ENCODE measurements at places on chromosomes 2 and 18.

DNA sequence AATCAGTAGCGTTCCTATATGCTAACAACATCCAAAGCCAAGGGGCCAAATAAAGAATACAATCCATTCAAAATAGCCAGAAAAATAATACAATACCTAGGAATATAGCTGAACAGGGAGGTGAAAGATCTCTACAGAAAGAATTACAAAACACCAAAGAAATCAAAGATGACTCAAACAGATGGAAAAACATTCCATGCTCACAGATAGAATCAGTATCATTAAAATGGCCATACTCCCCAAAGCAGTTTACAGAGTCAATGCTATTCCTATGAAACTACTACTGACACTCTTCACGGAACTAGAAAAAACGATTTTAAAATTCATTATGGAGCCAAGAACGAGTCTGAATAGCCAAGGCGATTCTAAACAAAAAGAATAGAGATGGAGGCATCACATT is 57.4 kb downstream of the CCBE1 start:
- no peak for DNase-seq

DNA sequence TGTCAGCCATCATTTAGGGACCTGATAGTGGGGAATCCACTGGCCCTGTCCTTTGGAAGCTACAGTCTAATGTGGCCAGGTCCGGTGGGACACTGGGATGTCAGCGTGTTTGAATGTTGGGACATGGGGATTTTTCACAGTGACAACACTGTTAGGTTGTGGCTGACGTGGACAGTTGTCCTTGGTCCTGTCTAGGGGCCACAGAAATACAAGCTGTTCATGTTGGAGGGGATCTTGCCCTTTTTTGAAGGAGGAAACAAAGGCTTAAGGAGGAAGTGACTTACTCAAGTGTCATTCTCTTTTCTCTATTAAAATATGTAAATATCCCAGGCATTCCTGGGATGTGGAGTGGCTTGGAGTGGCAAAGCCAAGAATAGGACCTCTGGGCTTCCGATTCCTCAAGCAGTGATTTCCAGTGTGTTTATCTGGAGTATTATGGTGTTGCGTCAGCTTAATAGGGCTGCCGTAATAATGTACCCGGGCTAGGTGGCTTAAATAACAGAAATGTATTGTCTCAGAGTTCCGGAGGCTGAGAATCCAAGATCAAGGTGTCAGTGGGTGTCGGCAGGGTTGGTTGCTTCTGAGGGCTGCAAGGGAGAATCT is 8.5 kb downstream of the ACOXL start:
- no peak for DNase-seq

- peak; percentile 63 for DNase-seq
These were observed 48.1 kb upstream of the HPCAL1 start for GRCh38 chr2:10254373-10255188.

GRCh38 chr2:169704160-169704708 is 10.0 kb downstream of the PHOSPHO2 start:
- DNase-seq = no peak

- no peak for DNase-seq
These were observed 1393.7 kb downstream of the DSC3 start for GRCh38 chr18:29648891-29649290.

DNA sequence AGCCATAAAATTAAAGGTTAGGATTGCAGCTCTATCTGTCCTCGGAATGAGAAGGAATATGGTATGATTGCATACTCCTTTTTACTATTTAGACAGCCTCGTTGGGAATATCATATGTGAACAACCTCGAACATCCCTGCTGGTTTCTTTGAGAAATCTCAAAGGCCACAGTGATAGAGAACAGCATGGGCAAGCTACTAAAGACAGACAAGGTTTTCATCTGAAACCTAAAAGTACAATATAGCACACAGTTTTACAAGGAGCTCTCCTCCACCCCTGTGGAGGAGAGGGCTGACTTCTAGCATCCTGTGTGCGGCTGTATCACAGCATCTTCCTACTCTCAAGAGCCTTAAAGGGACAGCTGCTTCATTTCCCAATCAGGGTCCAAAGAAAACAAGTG is 104.3 kb downstream of the VWC2L start:
- no peak for DNase-seq

DNA sequence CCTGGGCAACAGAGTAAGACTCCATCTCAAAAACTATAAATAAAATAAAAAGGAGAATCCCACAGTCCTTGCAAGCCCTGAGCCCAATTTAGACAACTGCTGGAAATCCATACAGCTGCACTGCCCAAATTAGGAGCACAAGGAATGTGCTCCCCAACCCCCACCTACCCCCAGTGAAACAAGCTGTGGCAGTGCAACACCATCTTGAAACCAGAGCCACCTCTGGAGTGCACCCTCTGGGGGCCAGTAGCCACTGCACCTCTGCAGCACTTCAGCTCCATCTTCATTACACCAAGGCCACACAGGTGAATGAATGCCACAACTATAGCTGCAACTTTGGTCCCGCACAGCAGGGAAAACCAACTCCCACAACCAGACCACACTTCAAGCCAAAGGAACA is 37.3 kb downstream of the USP34 start:
- DNase-seq = no peak

DNA sequence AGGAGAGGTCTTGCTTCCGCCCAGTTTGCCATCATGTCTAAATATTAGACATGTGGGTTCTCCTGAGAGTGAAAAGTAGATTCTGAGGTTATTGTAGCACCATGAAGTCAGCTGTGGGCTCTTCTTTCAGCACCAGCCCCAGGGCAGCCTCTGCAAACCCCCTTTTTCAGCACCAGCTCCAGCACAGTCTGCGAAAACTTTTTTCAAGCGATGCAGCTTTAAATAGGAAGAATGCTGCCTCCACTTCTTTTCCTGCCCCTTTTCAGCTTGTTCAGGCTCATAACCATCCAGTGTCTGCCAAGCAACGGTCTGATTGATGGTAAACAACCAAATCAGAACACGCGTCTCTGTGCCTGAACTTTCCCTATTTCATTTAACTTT is at the start of gene COL5A2:
TSS of gene COL5A2 (minus strand) at position 192 of the 381 bp plus-strand sequence. CDS start at position 35, 157 bp downstream.
- DNase-seq = no peak

GRCh38 chr2:10312437-10312957 is 9.8 kb downstream of the HPCAL1 start:
- no peak for DNase-seq

- no peak for DNase-seq
These were observed 140.6 kb downstream of the C1D start for GRCh38 chr2:67922080-67922785.

GRCh38 chr2:23760736-23761135 is 166.2 kb downstream of the ATAD2B start:
- DNase-seq = no peak

DNA sequence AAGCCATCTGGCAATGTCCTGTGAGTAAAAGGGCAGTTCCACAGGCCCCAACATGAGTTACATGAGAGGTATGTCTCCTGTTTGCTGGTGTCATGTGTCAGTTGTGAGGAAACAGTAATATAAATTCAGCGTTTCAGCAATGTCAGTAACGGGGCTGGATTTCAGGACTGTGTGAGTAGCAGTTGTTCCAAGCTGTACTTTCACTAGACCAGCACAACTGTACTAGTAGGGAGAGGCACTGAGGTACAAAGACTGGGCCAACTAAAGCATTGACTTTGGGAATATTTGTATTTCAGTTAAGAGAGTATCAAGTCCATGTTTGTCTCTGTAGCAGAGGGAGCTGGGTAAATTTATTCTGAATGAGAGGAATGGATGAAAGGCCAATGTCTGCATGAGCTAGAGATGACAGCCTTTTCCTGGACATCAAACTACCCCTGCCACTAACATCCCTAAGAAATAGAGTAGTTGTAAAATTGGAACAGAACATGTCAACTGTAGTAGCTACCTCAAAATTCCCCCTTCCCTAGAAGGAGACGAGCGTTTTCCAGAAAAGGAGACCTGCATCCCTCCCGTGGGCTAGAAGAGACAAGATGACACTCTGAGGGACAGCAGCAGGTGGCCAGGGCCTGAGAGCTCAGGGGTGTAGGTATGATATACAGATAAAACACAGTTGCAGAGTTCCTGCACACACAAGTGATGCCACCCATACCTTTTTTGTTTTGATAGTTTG is 24.4 kb downstream of the EIF4E2 start:
- DNase-seq = no peak

DNA sequence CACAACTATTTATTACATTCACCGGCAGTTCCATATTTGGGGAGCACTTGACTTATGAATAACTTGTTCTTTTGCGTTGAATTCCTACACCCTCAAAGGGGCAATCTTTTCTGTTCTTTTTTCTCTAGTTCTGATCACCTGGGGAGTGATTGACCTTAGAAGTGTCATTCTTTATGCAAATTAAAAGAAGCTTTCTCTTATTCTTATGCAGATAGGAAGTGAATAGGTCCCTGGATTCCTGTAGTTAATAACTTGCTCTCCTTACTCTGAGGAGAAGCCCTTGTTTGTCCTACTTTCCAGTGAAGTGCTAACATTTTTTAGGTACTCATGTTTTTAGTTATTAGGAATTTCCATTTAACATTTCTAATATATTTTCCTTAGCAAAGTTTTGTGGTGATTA is 569.8 kb upstream of the LRRTM1 start:
- no peak for DNase-seq

GRCh38 chr18:58967751-58968254 is 103.1 kb downstream of the ZNF532 start:
- DNase-seq = no peak

DNA sequence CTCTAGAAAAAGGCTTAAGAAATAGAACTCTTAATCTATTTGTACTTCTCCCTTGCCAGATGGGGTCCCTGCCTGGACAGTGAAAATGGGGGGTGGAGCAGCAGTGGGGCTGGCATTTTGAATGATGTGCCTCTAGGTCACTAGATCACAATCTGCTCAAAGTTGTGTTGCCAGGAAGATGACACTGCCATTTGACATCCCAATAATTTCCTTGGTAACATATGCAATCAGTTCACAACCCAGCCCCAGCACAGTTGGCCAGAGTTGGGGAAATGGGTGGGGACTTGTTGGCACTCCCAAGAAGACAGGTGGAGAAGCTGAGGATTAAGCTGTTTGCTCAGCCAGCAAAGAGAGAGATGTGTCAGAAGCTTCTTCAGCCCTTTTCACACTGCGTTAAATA is 558.3 kb upstream of the KLHL29 start:
- no peak for DNase-seq

DNA sequence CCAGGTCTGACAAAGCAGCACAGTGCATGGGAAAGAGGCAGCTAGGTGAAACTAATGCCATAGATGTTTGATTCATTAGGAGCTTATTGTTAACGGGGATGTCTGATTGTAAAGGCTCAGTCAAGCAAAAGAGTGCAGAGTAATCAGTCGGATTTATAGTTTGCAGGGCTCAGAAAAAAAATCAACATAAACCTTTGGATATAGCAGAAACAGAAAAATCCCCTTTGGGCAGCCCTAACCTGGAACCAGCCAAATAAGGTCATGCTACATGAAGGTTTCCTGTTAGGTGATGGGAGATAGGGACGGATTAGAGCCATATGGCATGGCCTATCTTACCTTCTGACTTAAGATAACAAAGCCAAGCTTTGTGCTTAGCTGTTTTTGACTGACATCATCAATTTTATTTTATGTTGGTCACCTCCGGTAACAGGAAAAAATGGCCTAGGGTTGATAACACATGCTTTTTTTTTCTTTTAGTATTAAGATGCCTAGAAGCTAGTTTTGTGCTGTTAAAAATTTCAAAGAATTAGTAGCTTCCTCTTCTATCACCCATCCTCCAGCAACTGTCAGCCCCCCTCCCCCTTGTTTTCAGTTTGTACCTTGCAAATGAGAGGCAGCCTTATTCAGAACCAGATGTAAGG is 60.7 kb upstream of the ZEB2 start:
- no peak for DNase-seq

GRCh38 chr2:90209806-90210205 is 1518.3 kb downstream of the RPIA start:
- DNase-seq = no peak

DNA sequence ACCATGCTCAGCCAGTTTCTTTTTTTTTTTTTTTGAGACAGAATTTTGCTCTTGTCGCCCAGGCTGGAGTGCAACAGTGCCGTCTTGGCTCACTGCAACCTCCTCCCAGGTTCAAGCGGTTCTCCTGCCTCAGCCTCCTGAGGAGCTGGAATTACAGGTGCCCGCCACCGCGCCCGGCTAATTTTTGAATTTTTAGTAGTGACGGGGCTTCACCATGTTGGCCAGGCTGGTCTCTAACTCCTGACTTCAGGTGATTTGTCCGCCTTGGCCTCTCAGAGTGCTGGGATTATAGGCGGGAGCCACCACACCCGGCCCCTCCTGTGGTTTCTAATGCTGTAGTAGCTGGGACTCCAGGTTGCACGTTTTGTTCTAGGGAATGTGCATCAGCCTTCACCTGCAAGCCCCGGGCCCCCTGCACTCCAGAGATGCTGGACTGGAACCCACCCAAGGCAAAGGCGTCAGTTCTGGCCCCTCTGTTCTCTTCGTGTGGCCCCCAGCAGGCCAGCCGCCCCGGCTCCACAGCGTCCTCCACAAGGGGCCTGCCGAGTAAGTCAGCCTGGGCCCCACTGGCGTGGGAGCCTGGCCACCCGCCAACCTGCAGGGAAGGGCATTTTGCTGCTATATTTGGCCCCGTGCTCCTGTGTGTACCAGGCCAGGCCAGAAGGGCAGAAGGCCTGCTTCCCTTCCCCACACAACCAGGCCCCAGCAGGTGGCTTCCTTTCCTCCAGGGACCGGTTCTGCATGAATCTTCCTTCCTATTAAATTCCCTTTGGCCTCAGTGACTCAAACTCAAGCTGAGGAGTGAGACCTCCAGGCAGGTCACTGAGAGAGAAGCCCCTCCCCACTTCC is 25.7 kb upstream of the B3GNT7 start:
- DNase-seq = no peak

- no peak for DNase-seq
These were observed 321.5 kb downstream of the GALNT13 start for GRCh38 chr2:154193246-154193645.

DNA sequence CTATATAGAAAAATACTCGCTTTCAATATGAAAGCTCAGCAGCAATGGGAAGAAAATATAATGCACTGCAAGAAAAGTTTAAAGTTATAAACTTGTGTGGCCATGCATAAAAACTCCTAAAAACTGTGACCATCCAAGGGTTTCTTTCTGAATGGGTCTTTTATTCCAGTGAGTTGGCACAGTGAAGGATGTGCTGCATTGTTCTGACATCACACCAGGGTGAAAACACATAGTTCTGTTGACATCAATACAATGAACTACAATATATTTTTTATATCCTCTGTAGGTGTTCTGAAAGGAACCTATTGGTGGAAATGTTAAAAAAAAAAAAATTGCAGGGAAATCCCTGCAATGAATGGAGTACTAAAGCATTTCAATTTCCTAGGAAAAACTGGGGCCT is 80.2 kb downstream of the CDH20 start:
- DNase-seq = no peak

DNA sequence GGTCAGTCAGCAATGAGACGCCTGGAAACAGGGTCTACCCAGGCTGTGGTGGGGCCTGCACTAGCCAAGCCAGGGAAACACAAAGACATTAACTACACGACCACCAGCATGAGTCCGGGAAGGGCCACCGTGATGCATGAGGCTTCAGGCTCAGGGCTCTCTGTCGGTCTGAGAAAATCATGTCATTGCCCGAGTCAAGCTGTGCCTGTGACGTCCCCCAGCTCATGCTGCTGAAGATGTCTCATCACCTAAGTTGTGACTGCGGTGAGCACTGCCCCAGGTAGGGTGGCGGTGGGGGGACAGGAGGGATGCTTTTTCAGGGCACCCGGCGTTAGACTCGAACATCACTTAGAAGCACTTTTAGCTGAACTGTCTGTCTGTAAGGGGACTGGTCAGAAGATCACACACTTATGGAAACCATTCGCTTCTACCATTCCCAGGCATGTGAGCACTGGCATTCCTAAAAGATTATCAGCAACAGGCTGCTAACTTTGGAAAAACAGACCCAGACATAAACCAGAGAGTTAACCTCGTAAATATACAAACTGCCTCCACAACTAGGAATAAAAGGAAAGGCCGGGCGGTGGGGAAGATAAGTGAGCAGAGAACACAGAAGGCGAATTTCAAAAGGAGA is 234.5 kb downstream of the HDAC4 start:
- no peak for DNase-seq
